ENCODE measurements at places on chromosomes 13 and 19.

- H3K27ac ChIP-seq, result no peak overlapping the region
- H3K4me1 ChIP-seq, result no peaks in the 10 kb centered on the region
- peaks cover 18% of the 10 kb centered on the region for H3K36me3 ChIP-seq
- no peak overlapping the region for H3K4me3 ChIP-seq
These were observed 15.9 kb downstream of the HIPK4 start for GRCh38 chr19:40374084-40374483.

DNA sequence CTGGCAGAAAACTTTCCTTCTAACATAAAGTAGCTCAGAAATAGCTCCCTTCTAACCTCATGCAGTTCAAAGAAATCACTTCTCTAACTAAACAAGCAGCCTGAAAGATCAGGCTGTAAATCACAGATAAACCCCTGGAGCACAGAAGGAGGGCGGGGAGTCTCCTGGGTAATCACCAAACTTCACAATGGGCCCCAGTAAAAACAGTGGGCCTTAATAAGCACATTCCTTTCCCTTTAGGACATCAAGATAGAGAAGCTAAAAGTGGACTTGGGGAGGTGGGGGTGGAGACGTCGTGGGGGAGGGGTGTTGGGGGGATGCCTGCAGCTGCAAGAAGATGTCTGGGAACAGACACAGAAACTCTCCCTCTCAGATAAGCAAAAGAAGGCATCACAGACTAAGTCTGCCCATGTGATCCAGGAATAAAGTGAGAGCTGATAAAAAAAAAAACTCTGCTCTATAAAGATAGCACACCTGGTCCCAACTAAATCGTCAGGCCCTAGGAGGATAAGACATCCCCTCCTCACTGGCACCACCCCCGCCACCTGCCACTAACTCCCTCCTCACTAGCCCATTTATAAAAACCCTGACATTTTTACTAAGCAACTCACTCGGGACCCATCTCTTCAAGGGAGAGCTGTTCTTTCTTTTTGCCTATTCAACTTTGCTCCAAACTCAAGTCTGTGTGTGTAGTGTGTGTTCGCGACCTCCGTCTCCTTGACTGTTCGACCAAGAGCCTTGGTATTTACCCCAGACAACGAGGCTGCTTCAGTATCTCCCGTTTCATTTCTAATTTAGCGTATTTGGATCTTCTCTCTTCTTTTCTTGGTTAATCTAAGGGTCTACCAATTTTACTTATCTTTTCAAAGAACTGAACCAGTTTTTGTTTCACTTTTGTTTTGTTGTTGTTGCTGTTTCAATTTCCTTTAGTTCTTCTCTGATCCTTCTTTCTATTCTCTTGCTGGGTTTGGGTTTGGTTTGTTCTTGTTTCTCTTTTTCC, 31.7 kb downstream of the DNAJC15 start:
- H3K4me3 ChIP-seq, result no peak overlapping the region
- no peak overlapping the region for H3K27ac ChIP-seq
- H3K36me3 ChIP-seq, result no peaks in the 10 kb centered on the region

GRCh38 chr13:46321494-46322225, 65.4 kb downstream of the RUBCNL start:
- no peaks in the 10 kb centered on the region for H3K4me1 ChIP-seq
- H3K27ac ChIP-seq, result no peak overlapping the region
- H3K36me3 ChIP-seq, result no peaks in the 10 kb centered on the region
- H3K4me3 ChIP-seq, result no peak overlapping the region

DNA sequence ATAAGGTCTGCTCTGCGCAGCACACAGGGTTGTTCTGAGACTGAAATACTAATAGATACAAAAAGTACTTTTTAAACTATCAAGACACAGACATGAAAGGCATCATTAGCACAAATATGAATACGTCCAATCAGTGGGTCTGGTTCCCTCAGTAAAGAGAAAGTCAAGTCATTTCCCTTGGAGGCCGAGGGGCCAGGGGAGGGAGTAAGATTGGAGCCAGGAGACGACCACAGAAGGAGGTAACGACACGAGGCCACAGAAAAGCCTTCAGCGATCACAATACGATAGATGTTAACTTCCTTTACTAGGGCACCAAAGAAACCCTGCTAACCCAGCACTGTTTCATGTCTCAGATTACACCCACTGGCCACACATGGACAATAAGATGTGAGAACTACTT, 5.3 kb downstream of the CARS2 start:
- H3K27ac ChIP-seq, result no peak overlapping the region
- H3K4me1 ChIP-seq, result no peaks in the 10 kb centered on the region
- no peaks in the 10 kb centered on the region for H3K27me3 ChIP-seq
- H3K4me3 ChIP-seq, result no peak overlapping the region

DNA sequence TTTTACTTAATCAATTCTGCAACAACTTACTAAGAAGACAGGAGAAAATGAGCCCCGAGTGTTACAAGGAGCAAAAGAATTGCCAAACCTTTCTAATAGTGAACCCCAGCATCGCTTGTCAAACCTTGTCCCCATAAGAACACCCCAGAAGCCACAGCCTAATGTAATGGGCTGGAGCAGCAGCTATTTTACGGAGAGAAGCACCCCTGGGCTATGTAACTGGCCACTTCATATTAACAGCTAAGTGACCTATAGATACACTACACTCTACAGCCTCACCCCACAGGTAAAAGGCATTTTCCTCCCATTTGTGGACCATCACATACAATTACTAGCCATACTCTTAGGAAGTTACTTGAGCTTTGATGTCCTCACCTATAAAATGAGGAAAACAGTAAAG, 27.3 kb upstream of the CPB2 start:
- no peaks in the 10 kb centered on the region for H3K27me3 ChIP-seq
- H3K27ac ChIP-seq, result no peak overlapping the region
- H3K4me1 ChIP-seq, result peaks cover 1% of the 10 kb centered on the region
- no peak for DNase-seq

DNA sequence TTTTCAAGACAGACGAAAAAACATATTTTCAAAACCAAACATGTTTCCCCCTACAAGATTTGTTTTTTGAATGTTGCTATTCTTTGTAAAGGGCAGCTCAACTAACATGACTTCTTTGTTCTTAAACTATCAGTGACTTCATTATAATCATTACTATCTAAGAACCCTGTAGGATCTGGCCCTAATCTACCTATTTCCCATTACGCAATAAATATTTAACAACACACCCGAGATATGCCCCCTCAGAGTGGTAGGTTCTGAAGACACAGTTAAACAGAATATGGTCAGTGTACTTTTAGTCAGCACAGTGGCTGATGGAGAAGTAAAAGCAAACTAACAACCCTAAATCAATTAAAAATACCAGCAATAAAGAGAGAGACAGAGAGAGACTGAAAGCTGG, 186.9 kb downstream of the DIAPH3 start:
- no peaks in the 10 kb centered on the region for H3K4me1 ChIP-seq
- no peaks in the 10 kb centered on the region for H3K27me3 ChIP-seq
- no peak overlapping the region for H3K27ac ChIP-seq

DNA sequence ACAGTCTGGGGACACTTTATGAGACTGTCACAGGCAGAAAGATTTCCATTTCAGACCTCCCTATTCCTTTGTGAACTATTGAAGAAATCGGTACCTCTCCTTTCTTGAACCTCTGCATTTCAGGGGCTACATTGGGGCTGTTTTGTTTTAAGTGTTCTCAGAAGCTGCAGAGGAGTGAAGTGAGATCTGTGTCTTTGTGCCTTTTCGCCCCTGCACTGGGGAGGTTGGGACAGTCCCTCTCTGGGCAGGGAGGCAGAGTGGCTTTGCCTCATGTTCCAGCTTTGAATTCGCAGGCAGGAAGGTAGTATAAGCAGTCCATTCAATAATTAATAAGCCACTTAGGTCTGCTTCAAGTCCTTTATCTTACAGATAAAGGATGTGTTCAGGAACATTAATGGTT, 9.5 kb upstream of the AMER2 start:
- no peaks in the 10 kb centered on the region for H3K36me3 ChIP-seq
- no peak overlapping the region for H3K4me3 ChIP-seq
- no peaks in the 10 kb centered on the region for H3K4me1 ChIP-seq
- H3K27ac ChIP-seq, result no peak overlapping the region

- no peak overlapping the region for H3K4me3 ChIP-seq
- DNase-seq, result no peak
- peaks cover 3% of the 10 kb centered on the region for H3K4me1 ChIP-seq
- H3K27ac ChIP-seq, result no peak overlapping the region
- no peaks in the 10 kb centered on the region for H3K36me3 ChIP-seq
- H3K27me3 ChIP-seq, result no peaks in the 10 kb centered on the region
These were observed 12.7 kb downstream of the NPAS1 start for GRCh38 chr19:47032171-47032811.

GRCh38 chr13:80199585-80200292, 141.2 kb downstream of the SPRY2 start:
- no peak for DNase-seq
- H3K27ac ChIP-seq, result no peak overlapping the region
- no peaks in the 10 kb centered on the region for H3K36me3 ChIP-seq
- no peaks in the 10 kb centered on the region for H3K27me3 ChIP-seq

GRCh38 chr13:98394820-98395510, 181.9 kb downstream of the STK24 start:
- no peaks in the 10 kb centered on the region for H3K27me3 ChIP-seq
- no peaks in the 10 kb centered on the region for H3K36me3 ChIP-seq
- H3K4me1 ChIP-seq, result 0 out of 2 replicates have a peak, but pooled peaks cover 2% of the 10 kb centered on the region
- no peak overlapping the region for H3K4me3 ChIP-seq
- DNase-seq, result no peak
- no peak overlapping the region for H3K27ac ChIP-seq

GRCh38 chr19:55087542-55087901, 11.9 kb downstream of the EPS8L1 start:
- peak overlapping the region; percentile 45 for H3K4me3 ChIP-seq
- H3K27me3 ChIP-seq, result peaks cover 5% of the 10 kb centered on the region
- H3K36me3 ChIP-seq, result no peaks in the 10 kb centered on the region
- no peak for DNase-seq

- H3K4me1 ChIP-seq, result no peaks in the 10 kb centered on the region
- H3K4me3 ChIP-seq, result no peak overlapping the region
- H3K27me3 ChIP-seq, result no peaks in the 10 kb centered on the region
- H3K36me3 ChIP-seq, result no peaks in the 10 kb centered on the region
These were observed 410.6 kb downstream of the TBC1D4 start for GRCh38 chr13:75071395-75071794.

DNA sequence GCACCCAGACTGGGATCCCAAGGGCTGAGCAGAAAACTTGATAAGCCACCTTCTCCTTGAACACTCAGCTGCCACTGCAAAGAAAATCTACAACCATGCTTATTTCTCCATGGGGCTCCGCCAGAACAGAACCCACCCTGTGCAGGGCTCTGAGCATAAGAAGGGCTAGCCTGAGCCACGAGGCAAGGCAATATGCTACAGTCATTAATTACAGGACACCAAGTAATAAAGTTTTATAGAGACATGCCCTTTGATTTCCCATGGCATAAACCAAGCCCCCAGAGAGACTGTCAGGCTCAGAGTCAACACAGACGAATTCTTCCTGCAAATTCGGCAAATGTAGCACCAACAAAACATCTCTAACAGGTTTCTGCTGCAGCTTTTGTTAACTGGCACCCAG, 5.7 kb downstream of the PEPD start:
- no peak overlapping the region for H3K27ac ChIP-seq
- no peak overlapping the region for H3K4me3 ChIP-seq
- no peaks in the 10 kb centered on the region for H3K27me3 ChIP-seq
- no peaks in the 10 kb centered on the region for H3K36me3 ChIP-seq
- H3K4me1 ChIP-seq, result peaks cover 4% of the 10 kb centered on the region

DNA sequence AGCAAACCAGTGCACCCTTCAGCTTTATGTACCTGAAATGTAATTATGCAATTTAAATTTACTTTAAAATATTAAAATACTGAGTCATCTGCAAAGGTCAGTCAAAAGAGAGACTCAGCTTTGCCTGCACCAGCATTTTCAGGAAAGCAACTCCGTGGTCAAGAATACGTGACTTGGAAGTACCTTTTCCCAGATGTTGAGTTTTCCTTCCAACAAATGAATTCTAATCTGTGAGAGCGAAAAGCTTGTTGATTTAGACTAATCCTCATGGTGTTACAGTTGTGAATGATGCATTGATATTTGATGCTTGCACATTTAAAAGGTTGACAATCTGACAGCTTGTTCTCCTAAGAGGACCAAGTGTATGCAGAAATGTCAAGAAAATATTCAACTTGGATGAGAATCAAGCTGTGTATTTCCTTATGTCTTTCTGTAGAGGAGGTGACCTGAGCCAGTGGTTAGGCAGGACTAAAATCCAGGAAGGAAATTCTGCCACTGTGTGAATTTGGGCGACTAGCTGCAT, 270.4 kb downstream of the ABCC4 start:
- no peaks in the 10 kb centered on the region for H3K4me1 ChIP-seq
- no peak for DNase-seq
- H3K36me3 ChIP-seq, result no peaks in the 10 kb centered on the region

DNA sequence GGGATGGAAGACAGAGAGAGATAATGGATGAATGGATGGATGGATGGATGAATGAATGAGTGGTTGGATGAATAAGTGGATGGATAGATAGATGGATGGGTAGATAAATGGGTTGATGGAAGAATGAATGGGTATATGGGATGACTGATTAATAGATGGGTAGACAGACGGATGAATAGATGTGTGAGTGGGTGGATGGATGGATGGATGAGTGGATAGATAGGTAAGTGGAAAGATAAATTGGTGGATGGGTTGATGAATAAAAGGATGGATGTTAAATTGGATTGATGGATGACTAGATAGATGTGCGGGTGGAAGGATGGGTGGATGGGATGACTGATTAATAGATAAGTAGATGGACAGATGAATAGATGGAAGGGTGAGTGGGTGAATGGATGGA, 1.4 kb downstream of the CASP14 start:
- no peaks in the 10 kb centered on the region for H3K4me1 ChIP-seq
- H3K36me3 ChIP-seq, result no peaks in the 10 kb centered on the region
- no peak overlapping the region for H3K4me3 ChIP-seq
- H3K27me3 ChIP-seq, result no peaks in the 10 kb centered on the region
- DNase-seq, result no peak

- no peak overlapping the region for H3K4me3 ChIP-seq
- H3K27me3 ChIP-seq, result no peaks in the 10 kb centered on the region
- no peak for DNase-seq
These were observed 2.3 kb downstream of the GRK1 start for GRCh38 chr13:113669231-113669754.

DNA sequence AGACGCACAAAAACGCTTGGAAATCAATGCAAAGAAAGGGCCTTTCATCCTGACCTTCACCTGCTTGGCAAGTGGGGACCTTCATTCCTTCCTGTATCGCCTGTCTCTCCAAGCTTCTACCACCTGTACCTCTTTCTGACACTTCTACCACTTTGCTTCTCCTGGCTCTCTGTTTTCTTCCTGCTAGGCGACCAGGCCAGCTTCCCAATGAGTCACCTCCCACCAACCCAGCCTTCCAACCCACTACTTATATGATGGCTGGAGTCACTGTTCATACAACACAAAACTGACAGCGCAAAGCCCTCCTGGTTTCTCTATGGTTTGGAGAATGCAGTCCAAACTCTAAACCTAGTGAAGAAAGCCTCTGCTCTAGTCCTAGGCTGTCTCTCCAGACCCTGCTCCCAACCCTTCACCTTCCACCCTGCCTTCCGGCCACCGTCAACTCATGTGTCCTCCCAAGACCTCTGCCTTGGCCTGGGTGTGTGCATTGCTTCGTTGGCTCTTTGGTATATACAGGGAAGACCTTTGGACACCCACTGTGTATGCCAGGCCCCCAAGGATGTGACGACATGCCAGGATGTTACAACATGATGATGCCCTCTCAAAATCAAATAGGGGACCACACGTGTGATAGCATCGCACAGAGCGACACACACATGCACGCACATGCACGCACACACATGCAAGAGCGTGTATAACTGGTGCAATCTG, 148.5 kb downstream of the STK24 start:
- H3K4me1 ChIP-seq, result no peaks in the 10 kb centered on the region
- no peaks in the 10 kb centered on the region for H3K27me3 ChIP-seq
- H3K36me3 ChIP-seq, result no peaks in the 10 kb centered on the region
- no peak overlapping the region for H3K4me3 ChIP-seq
- no peak overlapping the region for H3K27ac ChIP-seq

GRCh38 chr13:51191743-51192142, 30.5 kb upstream of the FAM124A start:
- H3K27me3 ChIP-seq, result no peaks in the 10 kb centered on the region
- no peak for DNase-seq
- 0 out of 2 replicates have a peak, but pooled peaks cover 2% of the 10 kb centered on the region for H3K36me3 ChIP-seq
- H3K27ac ChIP-seq, result no peak overlapping the region
- H3K4me3 ChIP-seq, result no peak overlapping the region

Measured in iPS DF 6.9 (cell line).